ENCODE measurements at places on chromosomes 13 and 19. TPM values are rescaled to one million over a fixed set of nuclear protein-coding genes. Genes with fewer than 3 reads are reported as not detected.
A peak's percentile ranks its signal among the peaks of the same experiment; 100 is the strongest.

DNA sequence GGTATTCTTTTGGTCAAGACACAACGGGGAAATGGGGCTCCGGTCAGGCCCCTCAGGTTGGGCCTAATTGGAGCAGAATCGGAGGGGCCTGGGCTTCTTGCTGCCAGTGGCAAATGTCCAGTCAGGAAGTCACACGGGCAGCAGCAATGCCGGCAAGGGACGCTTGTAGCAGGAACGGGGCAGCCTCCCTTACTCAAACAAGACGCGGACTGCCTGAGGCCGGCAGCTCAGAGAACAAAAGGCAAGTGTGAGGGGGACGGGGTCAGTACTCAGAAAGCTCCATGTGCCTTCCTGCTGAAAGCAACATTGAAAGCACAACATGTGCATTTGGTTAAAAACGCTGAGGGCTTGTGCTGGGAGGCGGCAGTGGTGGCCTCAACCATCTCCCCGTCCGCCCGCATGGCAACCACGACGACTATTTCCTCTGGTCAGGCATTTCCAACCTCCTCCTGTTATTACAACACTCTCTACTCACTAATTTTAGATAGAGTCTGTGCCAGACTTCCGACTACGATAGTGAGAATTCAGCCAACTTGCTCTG, 20.5 kb upstream of the RASA3 start:
- DNase-seq: peak; percentile 55

- peak; percentile 48 for DNase-seq
These were observed 13.5 kb upstream of the TPM4 start for GRCh38 chr19:16062789-16063188.

Gene TTC9B
- not detected for total RNA-seq

Gene IGSF23
- total RNA-seq: not detected

Gene COL5A3
- under 0.01 TPM for total RNA-seq

DNA sequence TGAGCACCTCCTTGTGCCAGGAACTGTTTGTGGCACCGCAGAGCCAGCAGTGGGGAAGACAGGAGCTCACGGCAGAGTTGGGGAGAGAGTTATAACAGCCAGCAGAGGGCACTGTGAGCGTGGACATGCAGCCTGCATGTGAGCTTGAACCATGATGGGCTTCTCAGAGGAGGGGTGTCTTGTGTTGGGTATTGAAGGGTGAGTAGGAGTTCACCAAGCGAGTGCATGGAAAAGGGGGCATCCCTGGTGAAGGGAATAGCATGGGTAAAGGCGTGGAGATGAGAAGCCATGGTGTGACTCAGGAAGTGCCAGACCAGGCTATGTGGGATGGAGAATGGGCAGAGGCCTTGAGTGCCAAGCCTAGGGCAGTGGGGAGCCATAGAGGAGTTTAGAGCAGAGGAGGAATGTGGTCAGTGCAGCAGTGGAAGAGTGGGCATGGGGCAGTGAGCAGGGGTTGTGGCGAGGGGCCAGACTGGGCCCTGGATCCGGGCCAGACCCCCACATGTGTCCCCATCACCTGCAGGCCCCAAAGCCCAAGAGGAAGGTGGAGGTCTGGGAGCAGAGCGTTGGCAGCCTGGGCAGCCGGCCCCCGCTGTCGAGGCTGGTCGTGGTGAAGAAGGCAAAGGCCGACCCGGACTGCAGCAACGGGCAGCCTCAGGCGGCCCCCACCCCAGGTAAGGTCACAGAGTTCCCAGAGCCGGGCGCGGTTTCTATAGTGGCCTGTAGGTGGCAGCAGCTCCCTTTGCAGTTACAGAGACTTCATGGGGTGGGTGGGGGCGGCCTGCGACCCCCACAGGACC, 11.8 kb upstream of the SHD start:
- peak; percentile 47 for DNase-seq

Gene LRP3
- total RNA-seq: 3.2 TPM

GRCh38 chr13:110524541-110525257, 36.8 kb downstream of the RAB20 start:
- DNase-seq: no peak

DNA sequence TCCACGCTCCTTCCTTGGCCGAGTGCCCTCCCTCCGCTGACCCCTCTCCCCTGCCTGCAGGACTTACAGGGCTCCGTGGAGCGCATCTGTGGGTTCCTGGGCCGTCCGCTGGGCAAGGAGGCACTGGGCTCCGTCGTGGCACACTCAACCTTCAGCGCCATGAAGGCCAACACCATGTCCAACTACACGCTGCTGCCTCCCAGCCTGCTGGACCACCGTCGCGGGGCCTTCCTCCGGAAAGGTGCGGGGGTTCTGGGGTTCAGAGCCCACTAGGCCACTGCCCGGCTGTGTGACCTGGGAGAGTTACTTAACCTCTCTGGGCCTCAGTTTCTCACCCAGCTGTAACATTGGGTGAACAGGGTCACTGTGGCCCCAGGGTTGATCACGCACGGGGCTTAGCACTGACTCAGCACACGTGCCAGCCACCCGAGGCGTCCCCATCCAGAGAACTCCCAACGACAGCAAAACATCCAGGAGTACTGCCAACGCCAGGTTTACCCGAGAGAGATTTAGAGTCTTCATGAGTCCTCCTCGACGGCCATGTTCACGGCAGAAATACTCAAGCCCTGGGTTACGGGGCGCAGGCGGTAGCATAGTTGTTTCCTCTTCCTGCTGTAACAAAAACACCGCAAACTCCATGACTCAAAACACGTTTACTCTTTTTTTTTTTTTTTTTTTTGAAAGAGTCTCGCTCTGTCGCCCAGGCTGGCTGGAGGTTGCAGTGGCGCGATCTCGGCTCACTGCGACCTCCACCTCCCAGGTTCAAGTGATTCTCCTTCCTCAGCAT, 9.7 kb upstream of the SPACA4 start:
- peak; percentile 43 for DNase-seq

Gene FAAP24
- total RNA-seq: 1.5 TPM

GRCh38 chr13:41352935-41353840, 42.1 kb downstream of the NAA16 start:
- peak; percentile 72 for DNase-seq

- no peak for DNase-seq
These were observed 5.0 kb upstream of the GRIN3B start for GRCh38 chr19:995051-995827.

DNA sequence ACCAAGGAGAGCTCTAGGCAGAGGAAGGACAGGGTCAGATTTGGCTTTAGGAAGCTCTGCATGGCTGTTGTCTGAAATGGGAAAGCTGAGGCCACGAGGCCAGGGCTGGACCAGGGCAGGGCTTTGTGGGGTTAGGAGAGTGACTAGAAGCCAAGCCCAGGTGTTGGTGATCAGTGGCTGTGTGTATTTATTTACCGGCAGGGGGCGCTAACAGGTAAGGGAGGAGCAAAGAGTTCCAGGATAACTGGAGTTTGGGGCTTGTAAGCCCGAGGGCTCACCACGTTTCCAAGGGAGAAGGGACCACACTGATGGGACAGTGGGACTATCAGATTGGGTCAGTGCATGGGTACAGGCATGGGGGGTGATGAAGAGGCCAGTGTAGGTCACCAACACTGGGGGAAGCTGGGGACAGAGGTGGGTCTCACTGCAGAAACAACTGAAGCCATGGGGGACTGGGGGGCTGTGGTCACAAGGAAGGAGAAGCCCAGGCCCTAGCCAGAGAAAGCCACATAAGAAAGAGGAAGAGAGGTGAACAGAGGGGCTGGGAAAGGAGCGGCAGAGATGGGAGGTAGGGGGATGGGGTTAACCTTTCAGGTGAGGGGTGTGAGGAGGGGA, 3.9 kb downstream of the TMEM147 start:
- DNase-seq: peak; percentile 82

- DNase-seq: no peak
These were observed 33.0 kb downstream of the USP12 start for GRCh38 chr13:27138457-27139093.

DNA sequence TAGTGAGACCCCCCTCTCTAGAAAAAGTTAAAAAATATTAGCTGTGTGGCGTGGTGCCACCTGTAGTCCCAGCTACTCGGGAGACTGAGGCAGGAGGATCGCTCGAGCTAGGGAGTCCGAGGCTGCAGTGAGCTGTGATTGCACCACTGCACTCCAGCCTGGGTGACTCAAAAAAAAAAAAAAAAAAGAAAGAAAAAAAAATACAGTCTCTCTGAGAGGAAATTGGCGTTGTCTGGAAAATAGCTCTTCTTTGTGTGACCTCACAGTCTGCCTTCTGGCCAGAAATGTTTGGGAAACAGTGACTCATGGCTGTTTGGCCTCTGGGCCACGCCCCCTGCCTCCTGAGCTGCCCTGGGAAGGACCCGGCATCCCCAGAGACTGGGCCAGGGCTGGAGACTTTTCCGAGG, 10.7 kb downstream of the MARCHF2 start:
- peak; percentile 97 for DNase-seq

DNA sequence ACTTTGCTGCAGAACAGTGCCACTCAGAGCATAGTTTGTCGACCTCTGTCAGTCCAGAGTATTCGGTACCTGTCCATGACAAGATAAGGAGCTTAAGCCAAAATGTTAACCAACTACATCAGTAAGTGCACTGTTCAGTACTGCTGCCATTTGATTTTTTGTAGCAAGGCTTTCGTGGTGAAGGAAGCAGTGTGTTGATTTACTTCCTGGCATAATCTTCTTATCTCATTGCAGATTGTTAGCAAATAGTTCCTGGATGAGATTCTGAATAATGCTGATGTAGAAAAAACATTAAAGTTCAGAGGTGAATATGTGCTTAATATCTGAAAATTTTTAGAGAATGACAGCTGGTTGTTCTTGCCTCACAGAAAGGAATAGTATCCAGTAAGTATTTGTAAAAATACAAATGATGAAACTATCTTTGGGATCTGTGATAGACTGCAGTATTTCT, 85.7 kb downstream of the LRRC63 start:
- DNase-seq: no peak

- peak; percentile 61 for DNase-seq
These were observed 67.1 kb upstream of the KPNA3 start for GRCh38 chr13:49859560-49859959.

DNA sequence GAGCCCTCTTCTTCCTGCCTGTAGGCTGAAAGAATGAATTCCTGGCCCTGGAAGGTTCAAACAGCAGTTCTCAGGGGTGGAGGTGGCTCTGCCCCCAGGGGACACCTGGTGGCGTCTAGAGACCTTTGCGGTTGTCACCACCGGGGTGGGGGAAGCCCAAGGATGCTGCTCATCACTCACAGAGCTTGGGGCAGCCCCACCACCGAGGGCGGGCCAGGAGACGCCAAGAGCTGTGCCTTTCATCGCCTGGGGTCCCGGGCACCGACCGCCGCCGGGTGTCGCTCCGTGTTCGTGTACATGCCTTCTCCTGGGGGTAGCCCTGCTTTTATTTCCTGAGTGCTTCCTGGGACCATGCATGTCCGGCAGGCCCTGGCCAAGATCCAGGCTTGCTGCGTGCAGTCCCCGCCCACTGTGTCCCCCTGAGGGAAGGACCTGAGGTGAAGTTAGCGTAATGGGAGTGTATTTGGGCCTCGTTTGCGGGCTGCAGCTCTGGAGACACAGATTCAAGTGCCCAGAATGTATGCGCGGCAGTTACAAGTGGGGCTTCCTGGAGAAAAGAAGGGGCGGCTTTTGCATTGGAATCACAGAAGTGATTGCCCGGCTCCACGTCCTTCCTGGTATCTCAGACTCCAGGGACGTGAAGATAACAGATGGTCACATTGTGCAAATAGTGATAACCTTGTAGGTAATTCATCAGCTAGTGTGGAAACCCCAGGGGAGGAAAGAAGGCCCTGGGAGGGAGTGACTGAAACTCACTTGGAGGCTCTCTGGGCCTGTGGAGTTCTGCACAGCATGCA, 7.8 kb downstream of the DOT1L start:
- DNase-seq: no peak

Gene CGB5
- not detected for total RNA-seq

DNA sequence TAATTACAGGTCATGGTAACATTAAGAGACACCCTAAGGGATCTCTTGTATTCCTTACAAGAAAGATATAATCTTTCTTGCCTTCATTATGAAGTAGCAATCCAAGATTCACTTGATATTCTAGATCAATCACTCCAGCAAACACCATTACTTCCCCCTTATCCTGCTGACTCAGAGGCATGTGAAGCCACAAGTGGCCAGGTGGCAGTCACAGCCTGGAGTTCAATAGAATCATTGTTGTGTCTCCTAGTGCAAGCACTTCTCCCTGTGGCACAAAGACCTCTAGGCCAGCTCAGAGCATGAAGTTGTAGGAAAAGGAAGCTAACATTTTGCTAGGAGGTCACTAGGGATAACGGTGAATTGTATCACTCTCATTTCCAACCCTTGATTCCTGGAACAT, 864.3 kb upstream of the ATXN8OS start:
- DNase-seq: no peak
